Right atrium auricular region (tissue), 2 donors: ENCODE measurements at places on chromosomes 12 and 14.

DNA sequence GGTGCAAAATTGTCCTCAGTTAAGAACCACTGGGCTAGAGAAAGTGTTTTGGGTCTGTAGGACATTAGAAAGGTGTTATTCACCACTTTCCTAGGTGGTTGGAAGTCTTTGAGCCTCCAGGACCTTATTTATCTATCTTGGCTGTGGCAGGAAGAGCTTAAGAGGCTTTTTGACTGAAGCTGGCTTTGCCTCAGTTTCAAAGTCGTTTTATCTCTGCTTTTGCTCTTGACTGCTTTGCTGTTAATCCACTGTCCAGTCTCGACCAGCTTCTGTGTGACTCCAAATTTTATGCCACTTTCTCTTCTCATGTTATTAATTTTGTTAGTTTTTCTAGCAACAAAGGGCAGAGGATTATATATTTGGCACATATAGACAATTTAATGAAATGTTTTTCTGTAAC lies 60.3 kb downstream of the PPHLN1 start:
- no peak for DNase-seq

DNA sequence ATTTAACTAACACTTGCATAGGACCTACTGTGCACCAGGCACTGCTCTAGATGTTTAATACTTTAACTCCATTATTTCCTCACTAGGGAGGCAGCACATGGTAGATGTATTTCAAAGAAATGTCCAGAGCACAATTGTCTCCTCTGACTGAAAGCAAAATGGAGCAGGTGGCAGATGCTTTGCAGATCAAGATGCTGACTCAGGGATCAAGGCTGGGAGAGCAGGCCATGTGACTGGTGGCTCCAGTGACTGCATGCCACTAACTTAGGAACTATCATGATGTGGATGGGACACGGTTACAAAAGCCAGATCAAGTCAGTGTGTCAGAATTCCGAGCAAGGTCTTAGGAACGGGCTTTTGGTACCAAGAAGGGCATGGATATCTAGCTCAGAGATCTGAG lies 28.2 kb downstream of the SERPINA11 start:
- DNase-seq, result no peak

DNA sequence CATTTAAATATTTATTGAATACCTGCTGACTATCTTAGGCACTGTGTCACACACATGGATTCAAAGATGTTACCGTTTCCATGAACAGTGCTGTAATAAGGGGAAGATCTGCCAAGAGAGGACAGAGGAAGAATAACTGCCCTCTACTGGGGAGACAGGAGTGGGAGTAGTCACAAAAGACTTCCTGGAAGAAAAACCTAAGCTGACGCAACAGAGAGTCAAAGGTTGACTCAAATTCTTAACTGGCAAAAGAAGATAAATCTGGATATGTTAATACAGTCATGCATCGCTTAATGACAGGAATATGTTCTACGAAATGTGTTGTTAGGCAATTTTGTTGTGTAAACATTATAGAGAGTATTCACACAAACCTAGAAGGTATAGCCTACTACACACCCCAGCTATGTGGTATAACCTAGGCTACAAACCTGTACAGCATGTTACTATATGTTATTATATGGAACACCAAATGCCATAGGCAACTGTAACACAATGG lies 51.5 kb downstream of the DCAF5 start:
- DNase-seq, result no peak

DNA sequence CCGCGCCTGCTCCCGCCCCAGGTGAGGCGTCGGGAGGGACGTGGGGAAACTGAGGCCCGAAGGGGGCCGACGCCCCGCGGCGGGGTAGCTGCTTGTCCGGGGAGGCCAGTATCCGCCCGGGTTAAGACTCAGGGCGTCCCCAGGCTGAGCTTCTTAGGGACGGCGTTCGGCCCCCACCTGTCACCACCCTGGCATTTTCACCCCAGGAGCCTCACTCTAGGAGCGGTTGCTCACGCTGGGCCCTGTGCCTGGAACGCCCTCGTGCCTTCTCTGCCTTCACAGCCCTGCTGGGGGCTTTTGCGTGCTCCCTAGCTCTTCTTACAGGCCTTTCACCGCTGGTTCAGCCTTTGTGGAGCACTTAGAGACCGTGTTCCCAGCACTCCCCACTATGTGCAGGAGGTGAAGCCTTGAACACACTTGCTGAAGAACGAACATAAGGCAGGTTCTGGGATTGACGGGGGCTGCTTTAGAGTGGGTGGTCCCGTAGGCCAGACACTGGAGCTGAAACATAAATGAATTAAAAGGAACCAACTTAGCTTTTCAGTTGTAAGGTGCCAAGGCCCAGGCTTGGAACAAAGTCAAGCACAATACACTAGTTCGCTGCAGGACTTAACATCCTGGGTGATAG lies 601 bp downstream of the ZNF839 start:
- DNase-seq, result no peak

GRCh38 chr12:22899184-22899583 lies 274.2 kb downstream of the ETNK1 start:
- no peak for DNase-seq

DNA sequence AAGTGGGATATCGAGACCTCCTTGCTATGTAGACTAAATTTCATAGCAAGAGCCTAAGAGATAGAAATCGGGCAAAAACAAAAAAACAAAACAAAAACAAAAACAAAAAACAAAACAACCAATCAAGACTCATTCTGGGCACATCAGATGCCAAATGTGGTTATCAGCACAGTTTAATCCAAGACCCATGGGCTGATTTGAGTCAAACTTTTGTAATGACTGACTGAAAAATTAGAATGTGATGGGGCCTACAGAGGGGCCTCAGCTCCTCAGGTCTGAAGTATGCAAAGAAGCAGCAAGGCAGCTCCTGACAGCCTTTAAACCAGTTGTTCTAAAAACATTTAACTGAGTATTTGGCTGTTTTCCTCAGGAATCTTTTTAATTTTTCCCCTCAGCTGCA lies 49.3 kb downstream of the SLC4A8 start:
- no peak for DNase-seq

DNA sequence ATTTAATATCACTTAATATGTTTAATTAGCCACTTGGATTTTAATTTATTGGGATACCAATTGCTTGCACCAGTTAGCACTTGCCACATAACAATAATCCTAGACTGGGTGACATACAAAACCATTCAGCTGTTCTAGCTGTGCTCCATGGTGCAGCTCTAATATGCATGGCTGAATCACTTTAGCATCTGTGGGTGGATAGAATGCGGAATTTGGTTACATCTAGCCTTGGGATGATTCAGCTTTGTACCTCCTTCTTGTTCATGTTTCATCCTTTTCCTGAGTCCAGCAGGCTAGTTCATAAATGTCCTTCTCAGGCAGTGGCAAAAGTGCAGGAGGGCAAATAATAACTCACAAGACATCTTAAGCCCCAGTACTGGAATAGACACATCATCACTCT lies 1263.0 kb downstream of the LRFN5 start:
- DNase-seq, result no peak

DNA sequence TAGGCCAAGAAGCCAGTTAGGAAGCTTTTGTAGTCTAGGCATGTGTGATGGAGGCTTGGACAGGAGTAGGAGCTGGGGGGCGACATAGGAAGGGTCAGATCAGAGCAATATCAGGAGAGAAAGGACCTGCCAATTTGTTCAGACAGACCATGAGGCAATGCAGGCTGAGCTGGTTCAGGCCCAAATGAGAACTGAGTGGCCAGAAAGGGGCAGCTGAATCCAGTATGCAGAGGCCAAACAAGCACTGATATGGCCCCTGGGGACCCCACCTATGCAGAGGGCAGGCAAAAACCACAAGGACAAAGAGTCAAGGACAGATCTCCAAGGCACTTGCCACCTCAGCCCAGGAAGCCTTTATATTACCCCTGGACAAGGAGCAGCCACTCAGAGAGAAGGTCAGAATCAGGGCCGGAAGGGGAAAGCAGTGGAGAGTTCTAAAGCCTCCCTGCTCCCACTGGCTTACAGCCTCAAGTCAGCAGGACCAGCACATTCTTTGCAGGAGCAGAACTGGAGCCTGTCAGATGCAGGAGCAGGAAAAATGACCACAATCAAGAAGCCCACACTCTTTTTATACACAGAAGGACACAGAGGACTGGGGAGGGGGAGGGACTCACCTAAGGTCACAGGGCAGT lies 37.2 kb downstream of the CLMN start:
- DNase-seq, result no peak

DNA sequence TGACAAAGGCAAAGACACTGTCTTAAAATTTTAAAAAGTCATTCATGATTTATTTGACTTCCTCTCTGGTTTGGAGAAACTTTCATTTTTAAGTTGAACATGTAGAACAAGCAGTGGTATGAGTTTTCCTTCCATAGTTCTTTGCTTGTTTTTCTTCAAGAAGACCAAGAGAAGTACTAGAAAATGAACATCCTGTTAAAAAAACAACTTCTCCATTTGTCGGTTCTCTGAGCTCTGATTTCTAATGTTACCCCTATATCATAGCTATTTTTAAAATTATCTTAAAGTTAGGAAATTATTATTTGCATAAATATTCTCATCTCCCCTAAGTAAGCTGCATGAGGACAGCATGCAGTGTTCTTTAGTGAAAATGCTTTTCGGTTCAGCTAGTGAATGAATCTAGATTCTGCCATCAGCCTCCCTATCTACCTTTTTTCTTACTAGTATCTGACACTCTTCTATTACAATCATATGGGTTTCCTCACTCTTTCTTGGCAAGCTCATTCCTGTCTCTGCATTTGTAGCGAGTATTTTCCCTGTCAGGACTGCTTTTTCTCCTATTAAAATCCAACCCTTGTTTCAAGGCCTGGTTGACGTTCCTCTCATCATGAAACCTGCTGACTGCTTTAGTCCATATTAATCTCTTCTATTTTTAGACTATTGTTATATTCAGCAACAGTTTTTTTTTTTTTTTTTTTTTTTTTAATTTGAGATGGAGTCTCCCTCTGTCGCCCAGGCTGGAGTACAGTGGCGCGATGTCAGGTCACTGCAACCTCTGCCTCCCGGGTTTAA lies 15.8 kb downstream of the DIP2B start:
- no peak for DNase-seq

DNA sequence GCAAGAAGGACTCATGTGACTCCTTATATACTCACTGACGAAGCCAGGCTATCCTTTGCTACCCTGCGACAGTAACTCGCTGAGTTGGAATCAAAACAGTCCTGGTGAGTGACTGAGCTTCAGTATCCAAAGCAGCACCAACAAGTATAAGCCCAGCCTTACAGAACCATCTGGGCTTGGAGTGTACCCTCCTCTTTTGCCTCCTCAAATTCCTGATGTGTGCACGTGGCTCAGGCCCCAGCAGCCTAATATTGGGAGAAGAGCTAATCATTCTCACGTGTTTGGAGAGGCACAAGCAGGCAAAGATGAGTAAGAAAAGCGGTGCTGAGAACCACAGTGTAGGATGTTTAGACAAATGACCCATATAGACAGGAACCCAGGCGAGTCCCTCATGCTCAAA lies 34.4 kb downstream of the PPTC7 start:
- DNase-seq, result no peak

DNA sequence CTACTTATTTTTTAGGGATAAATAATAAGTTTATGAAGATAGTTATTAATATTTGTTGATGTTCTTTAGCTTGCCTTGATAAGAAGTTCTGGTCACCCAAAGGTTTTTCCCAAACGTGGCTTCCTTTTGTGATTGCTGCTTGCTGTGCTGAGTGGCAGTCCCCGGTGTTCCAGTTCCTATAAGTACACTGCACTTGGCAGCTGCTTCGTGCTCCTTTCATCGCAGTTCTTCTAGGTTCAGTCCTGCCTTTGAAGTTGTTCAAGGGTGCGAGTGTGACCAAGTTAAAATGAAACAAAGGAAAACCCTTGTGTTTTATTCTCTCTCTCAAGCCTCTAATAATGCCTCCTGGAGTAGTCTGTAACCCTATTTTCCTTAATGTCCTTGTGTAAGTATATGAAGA lies 128.5 kb upstream of the ATF1 start:
- no peak for DNase-seq

DNA sequence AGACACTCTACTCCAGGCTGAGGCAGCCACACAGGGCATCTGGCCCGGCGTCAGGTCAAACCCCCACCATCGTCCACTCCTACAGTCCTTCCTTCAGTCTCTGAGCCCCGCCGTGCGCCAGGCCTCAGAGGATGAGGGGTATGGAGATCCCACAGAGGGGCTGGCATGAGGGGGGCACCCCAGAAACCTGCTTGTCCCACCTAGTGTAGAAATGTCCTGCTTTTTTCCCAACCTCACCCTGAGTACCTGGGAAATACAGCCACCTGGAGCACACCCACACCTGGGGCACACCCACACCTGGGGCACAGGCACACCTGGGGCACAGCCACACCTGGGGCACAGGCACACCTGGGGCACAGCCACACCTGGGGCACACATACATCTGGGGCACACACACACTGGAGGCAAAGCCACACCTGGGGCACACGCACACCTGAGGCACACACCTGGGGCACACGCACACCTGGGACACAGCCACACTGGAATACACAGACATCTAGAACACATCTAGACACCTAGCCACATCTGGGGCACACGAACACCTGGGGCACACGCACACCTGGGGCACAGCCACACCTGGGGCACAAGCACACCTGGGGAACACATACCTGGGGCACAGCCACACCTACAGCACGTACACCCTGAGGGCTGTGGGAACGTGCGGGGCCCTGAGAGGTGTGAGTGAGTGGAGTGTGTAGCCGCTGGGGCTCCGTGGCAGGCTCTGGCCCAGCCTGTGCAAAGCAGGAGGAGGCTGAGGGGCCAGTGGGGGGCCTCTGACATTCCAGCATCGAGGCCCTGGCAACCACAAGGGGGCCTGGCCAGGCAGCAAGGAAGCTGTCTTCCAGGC lies 18.4 kb downstream of the AKT1 start:
- DNase-seq, result no peak

GRCh38 chr14:81449114-81449513 lies 49.0 kb upstream of the STON2 start:
- peak; percentile 75 for DNase-seq

DNA sequence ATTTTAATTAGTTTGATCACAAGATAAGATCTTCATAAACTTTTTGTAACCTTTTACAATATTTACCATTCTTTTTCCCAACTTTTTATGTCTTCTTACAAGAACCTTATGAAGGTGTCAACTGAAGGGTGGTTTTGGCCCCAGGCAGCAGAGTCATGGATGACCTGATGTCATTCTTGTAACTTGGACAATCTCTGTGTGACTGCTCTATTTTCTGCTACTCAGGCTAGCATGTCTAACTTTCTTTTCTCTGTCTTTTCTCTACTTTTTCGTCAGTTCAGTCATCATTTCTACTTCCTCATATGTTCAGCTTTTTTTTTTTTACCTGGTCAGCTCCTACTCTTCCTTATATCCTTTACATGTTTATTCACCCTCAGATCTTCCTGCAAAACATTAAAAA lies 150.7 kb upstream of the PTPRQ start:
- no peak for DNase-seq

DNA sequence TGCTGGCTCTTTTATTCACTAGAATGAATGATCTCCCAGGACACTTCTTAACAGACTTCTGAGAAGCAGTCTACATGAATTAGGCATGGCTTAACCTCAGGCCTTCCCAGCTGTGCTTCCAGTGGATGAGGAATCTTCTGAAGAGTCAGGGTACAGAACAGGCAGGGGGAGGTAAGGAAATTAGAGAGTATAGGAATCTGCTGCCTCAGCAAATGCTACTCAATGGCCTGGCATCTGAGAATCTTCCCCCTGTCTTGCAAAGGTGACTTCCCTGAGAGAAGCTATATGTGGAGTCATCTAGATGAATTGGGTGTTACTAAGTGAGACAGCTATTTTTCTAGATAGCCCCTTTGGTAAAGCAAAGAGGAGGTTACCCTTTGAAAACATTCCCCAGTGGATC lies 496.2 kb upstream of the CCDC196 start:
- no peak for DNase-seq
